ENCODE measurements at places on chromosomes 4 and X. TPM values are rescaled to one million over a fixed set of nuclear protein-coding genes. Genes with fewer than 3 reads are reported as not detected.

DNA sequence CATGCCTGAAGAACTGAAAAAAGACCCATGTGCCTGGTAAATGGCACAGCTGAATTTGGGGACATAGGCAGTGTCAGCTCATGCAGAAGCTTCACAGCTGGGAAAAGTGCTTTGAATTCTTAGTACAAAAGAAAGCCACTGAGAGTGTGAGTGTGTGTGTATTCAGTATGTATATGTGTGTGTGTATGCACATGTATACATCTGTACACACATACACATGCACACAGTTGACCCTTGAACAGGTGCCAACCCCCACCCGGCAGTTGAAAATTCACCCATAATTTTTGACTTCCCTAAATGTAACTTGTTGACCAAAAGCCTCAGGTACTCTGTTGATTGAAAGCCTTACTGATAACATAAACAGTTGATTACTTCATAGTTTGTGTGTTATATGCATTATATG lies 49.5 kb upstream of the ENPP6 start:
- no peak for DNase-seq

GRCh38 chr4:114875630-114876029 lies 237.8 kb downstream of the NDST4 start:
- no peak for DNase-seq

DNA sequence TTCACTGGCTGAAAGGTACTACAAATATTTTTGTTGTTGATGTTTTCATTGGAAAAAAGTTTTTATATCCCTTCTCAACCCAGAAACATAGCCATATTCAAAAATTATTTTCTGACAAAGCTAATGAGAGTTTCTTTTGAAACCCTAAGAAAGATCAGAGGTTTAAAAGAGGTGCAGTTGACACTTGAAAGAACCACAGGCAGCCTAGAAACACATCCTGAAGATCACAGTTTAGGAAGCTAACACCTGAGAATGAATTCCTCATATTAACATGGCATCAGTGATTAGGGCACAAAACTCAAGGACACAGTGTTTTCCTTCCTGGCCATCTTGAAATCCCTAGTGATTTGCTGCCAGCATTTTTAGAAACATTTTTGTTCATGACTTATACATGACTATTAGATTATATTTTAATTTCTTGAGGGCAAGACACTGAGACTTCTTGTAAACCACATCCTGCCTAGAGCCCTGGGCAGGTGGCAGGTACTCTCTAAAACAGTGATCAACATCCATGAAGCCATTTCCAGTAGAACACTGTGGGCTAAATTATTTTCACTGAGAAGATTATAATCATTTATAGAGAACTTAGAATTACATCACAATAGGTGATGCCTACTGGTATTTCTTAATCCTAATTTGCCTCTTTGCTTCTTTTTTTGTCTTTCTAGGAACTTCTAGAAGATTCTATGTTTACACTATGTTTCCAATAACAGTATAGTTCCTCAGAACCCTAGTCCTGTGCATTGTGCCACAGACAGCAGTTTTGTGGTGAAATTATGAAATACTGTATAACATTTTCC lies 80.0 kb downstream of the ARSJ start:
- DNase-seq = no peak

DNA sequence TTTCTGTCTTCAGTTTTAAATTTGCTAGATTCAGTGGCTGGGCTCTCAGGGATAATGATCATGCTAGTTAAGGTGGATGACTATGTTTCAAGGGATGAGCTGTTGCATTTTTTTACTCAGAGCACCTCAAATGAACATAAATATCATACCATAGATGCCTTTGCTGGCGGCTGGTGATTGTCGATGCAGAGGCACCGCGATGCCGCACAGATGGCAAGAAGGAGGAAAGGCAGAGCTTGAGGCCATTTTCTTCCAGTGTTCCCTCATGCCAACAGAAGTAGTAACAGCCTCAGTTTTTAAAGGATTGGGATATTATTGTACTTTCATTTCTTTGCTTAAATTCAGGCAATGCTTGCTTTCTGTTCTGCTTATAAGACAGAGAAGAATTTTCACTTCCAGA lies 654.7 kb upstream of the IGFBP7 start:
- no peak for DNase-seq

- DNase-seq = peak; percentile 72
Observed at GRCh38 chr4:3285558-3286334, 7.1 kb upstream of the RGS12 start.

KLB gene
- total RNA-seq = not detected

DNA sequence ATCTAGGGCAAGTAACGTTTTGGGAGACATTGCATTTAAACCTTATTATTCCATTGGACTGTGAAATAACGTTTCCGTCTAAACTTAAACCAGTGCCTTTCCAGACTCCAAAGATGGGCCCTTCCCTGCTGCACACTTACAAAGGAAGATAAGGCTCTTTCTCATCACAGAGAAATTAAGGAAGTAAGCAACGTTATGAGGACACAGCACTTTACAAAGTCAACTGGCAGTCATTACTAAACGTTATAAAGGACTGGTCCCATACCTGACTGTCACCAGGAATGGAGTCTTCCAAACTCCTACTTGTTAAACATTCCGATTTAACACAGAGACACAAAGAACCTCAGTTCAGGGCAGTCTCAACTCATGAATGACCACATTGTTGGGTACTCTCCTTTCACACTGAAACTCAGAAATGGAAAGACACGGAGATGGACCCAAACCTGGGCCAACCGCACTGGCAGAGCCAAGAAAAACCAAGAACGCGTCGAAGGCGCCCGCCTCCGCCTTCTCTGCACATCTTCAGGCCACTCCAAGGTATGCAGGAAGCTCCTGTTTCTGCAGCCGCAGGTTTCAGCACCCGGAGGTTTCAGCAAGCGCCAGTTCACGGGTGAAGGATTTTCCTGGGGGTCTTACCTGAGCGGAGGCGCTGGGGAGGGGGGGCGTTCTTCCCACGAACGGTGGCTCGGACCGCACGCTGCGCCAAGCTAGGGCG lies 670 bp downstream of the PAPSS1 start:
- DNase-seq = peak; percentile 55

Measured in psoas muscle (tissue), 8 donors.